ENCODE measurements at places on chromosomes 2 and 18.

DNA sequence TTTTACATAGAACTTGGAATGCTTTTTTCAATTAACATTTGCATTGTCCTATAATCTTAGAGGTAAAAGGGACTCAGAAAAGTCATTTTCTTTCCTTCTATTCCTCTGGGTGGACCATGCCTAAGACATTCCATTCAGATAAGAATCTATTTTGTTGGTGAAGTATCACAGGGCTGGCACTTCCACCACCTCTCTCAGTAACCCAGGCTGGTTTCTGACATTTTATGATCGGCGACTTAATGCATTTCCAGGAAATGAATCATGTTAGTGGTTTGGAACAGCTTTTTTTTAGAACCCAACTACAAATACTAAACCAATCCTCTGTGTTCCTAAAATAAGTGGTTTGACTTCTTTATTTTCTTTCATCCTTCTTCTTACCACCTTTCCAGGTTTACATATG, 27.0 kb downstream of the GAD1 start:
- DNase-seq, result peak; percentile 46

DNA sequence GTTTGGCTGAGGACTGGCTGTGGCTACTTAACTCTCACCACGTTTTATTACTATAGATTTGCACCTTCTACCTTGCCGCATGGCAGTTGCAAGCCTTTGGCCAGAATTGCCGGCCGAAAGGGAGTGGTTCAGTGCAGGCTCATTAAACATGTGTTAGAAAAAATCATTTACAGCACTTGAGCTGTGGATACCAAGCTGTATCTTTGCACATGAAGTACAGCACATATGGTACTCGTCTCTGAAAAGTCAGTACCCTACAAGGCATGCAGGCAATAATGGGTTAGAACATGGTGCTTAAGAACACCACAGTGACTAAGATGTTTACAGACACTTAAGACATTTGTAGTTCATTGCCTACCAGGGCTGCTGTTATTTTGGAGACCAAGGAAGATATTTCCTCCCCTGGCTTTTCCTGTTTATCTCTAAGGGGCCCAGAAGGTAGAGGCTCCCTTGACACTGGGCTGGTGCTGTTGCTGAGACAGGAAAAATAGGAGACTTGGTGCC, 103.1 kb downstream of the ZNF532 start:
- no peak for DNase-seq

GRCh38 chr2:24632172-24632571, 141.1 kb downstream of the NCOA1 start:
- no peak for DNase-seq

DNA sequence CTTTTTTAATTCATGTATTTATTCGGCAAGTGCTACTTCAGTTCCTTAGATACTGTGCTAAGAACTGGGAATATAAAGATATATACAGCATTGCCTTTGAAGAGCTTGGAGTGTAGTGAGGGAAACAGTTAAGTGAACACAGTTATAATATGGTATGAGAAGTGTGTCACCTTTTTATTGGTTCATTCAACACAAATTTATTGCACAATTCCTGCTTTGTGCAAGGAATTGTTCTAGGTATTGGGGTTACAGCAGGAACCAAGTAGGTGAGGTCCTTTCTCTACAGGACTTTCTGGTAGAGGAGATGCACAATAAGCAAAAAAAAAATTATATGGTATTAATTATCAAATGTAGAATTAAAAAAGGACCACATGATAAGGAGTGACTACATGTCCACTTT, 65.5 kb downstream of the MTX2 start:
- no peak for DNase-seq

DNA sequence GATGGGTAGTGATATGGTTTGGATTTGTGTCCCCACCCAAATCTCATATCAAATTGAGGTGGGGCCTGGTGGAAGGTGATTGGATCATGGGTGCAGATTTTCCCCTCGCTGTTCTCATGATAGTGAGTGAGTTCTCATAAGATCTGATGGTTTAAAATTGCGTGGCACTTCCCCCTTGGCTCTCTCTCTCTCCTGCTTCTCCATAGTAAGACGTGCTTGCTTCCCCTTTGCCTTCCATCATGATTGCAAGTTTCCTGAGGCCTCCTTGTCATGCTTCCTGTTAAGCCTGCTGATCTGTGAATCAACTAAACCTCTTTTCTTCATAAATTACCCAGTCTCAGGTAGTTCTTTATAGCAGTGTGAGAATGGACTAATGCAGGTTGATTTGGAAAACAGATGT, 223.2 kb upstream of the APCDD1 start:
- DNase-seq, result no peak

DNA sequence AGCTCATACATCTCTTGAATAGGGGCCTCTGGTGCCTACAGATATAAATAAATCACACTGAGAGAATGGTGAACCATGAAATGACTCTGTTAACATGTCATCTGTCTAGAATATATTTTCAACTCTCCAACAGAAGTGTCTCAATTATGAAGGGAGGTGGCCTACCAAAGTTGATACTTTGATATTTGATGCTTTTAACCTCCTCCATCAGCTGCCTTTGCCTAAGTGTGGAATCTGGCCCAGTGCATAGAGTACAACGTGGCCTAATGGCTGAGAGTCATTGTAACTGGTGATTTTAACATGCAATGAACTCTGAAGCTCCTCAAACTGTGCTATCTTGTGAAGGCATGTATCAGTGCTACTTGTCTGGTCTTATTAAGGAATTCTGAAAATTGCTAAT, 93.4 kb downstream of the MYO3B start:
- no peak for DNase-seq

GRCh38 chr2:688504-689076, 11.4 kb upstream of the TMEM18 start:
- no peak for DNase-seq

GRCh38 chr18:73940721-73941120, 206.9 kb downstream of the FBXO15 start:
- DNase-seq, result no peak

DNA sequence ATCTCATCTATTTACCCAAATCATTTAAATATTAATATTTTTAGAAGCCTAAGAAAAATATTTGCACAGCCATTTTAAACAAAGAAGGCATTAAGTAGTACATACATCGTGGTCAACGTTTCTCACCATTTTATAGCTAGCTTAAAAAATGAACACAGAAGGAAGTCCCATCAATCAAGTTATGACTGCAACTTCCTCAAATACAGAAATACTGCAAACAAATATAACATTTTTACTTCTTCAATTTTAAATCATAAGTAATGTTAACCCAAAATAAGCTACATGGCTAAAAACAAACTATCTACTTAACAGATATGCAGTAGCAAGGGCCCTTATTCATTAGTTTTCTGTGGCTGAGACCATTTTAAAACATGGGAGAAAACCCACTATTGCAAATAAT, 30.6 kb downstream of the ITSN2 start:
- no peak for DNase-seq

DNA sequence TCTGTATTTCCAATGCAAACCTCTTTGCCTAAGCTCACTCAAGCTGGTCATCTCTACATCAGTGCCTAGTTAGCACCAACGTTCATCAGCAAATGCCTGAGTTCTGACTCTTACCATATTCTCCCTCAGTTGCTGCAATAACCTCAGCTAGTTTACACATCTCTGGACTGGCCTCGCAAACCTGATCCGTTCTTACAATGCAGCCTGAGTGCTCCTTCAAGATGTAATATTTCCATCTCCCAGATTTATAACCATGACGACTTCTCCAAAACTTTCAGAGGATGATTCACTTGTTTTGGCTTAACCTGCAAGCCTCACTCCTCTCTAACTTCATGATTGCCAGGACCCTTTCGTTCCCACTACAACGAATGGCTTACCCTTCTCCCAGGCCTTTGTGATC, 69.7 kb downstream of the DIPK1C start:
- no peak for DNase-seq
